ENCODE measurements at places on chromosomes 12 and 14.

GRCh38 chr14:74478996-74479635, 14.0 kb downstream of the NPC2 start:
- DNase-seq = no peak

DNA sequence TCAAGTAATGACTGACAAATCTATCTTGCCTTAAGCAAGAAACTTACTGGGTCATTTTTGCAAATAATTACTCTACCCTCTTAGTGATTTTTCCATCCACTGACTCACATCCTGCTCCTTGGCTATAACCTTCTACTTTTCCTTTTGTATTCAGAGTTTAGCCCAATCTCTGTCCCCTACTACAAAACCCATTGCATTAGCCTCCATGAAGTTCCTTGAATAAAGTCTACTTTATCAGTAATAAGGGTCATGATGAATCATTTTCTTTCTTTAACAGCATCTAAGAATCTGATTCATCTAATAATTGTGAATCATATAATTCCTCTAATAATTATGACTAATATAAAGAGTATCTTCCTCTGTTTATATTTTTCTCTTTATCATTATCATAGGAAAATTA, 132.6 kb downstream of the NTS start:
- no peak for DNase-seq

GRCh38 chr12:123253641-123254459, 17.8 kb downstream of the CDK2AP1 start:
- DNase-seq = no peak

- DNase-seq = no peak
These were observed 5.3 kb upstream of the BEGAIN start for GRCh38 chr14:100592461-100592891.

- no peak for DNase-seq
These were observed 663 bp downstream of the LRRK2 start for GRCh38 chr12:40225337-40225983.

All from GM19239 (cell line).